ENCODE measurements at places on chromosomes 6 and 20. TPM values are rescaled to one million over a fixed set of nuclear protein-coding genes. Genes with fewer than 3 reads are reported as not detected.

The CRISP3 gene
- total RNA-seq = not detected

The FAM217A gene
- not detected for total RNA-seq

DNA sequence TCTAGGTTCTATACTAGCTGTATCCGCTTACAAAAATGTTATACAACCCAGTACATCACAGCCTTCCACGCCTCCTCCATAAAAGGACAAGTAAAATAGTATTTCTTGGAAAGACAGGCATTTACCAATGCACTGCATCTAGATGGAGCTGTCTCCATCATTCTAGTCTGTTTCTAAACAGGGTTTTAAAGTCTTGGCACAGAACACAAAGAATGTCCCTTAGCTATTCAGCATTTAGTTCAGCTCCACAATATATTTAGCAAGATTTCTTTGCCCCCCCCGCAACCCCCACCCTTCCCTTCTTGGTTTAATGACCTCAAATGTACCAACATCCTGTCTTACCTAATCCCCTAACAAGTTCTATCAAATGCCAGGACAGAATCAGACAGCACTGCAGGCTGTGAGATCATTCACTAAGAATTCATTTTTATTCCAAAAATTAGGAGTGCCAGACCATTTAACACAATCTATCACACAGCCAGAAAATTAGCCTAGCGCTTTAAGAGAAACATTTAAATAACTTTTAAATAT is 198.6 kb downstream of the BACH2 start:
- DNase-seq = no peak

DNA sequence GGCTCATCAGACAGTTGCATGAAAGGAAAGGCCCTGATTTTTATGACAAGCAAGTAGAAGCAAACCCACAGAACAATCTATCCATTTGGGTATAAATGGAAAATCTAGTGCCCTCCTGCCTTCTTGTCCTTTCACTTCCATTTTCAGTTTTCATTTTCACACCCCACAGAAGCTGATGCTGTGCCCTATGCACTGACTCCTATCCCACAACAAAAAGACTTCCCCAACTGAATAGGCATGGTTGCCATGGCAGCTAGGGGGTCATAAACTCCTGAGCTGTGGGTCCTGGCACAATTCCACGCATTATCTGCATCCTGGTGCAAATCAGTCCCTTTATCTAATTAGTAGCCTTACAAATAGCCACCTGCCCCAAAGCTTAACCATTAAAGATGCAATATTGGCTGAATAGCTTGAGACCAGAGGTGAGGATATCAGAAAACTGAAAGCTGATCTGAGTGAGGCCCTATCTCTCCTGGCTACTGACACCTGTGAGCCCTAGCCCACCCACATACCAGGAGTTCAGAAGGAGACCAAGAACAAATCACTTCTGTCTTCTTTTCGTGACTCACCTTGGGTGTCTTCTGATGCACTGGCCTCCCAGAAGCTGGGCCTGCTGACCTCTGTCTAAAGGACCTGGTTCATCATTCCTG is 34.9 kb upstream of the HEY2 start:
- no peak for DNase-seq

The PRDM1 gene
- 0.37 TPM for total RNA-seq

DNA sequence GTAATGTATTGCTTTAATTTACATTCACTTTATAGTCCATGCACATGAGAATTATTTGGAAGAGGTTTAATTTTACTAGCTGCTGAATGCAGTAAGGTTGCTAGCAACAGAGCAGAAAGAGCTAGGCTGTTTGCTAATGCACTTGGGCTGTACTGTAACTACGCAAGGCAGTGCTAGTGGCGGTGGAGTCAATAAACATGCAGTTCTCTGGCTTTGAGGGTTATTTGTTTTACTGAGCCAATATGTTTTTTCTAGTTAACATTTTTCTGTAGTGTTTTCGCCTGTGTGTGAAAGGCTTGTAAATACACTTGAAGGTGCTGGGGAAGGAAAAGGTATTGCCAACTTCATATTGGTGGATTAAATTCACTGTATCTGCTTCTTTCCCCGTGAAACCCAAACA is 112.8 kb downstream of the BTBD3 start:
- no peak for DNase-seq

DNA sequence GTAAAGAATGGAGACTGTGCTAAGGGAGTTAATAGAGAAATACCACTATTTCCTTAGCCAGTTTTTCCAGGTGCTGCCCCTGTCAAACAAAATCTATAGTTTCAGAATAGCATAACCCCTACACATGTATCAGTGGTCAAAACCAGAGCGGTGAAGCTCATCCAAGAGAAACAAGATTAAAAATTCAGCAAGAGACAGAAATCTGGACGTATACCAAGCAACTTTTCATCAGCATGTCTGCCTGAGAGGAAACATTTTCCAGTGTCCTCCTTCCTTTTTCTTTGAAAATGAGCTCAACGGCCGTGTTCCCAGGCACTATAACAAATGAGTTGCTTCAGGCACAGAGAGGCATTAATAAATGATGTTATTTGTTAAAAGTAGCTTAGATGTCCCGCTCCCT is 416.5 kb downstream of the BCKDHB start:
- DNase-seq = no peak

DNA sequence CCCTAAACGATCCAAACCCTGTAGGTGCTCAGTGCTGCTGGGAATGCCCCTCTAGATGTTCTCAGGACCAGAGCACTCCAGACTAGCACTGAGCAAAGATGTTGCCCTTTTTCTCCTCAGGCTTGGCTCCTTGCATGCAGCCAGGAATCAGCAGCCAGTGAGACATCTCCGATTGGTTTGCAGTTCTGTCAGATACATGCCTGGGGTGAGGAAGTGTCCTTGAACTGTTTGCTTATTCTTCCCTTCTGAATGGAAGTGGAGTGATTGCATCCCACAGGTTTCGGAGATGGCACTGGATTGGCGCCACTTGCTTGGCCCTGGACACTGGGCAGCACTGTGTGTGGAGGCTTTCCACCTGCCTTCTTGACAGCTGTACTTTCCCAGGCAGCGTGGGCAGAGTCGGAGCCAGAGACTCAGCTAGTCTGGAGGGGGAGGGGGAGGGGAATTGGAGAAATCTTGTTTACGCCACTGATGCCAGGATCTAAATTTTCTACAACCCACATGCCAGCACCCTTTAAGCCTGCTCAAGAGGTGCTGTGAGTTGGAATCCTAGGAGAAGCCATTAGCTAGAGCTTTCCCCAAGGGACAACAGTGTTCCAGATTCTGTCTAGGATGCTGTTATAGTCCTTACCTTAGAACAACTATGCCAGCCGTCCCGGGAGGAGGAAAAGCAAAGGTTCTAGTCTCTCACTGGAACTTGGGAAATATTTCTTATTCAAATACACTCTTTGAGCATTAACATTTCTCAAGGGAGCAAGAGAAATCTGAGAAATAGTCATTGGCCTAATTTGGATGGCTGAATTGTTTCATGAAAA is 49.2 kb upstream of the SASH1 start:
- DNase-seq = no peak

The KIF6 gene
- total RNA-seq = 2.7 TPM

The GID8 gene
- total RNA-seq = 50.0 TPM

The BMP6 gene
- 0.37 TPM for total RNA-seq

GRCh38 chr6:96194675-96195074 is 178.9 kb downstream of the FUT9 start:
- DNase-seq = no peak

The C4A gene
- 1.7 TPM for total RNA-seq

The PARD6B gene
- 31.0 TPM for total RNA-seq

GRCh38 chr6:15413466-15414234 is 167.8 kb downstream of the JARID2 start:
- no peak for DNase-seq

DNA sequence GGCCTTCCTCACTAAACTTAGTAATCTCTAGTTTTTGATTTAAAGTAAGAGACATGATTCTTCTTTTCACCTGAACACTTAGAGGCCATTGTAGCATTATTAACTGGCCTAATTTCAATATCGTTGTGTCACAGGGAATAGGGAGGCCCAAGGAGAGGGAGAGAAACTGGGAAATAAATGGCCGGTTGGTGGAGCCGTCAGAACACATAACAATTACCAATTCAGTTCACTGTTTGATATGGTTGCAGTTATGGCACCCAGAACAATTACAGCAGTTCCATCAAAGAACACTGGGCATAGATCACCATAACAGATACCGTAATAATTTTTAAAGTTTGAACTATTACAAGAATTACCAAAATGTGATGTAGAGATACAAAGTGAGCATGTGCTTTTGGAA is 9.1 kb upstream of the GLYATL3 start:
- DNase-seq = no peak

GRCh38 chr6:9485992-9486391 is 928.9 kb downstream of the TFAP2A start:
- no peak for DNase-seq

- no peak for DNase-seq
Measured at GRCh38 chr6:112286010-112286409, 31.6 kb upstream of the LAMA4 start.

The SLPI gene
- total RNA-seq = not detected

The TCF21 gene
- 0.22 TPM for total RNA-seq

DNA sequence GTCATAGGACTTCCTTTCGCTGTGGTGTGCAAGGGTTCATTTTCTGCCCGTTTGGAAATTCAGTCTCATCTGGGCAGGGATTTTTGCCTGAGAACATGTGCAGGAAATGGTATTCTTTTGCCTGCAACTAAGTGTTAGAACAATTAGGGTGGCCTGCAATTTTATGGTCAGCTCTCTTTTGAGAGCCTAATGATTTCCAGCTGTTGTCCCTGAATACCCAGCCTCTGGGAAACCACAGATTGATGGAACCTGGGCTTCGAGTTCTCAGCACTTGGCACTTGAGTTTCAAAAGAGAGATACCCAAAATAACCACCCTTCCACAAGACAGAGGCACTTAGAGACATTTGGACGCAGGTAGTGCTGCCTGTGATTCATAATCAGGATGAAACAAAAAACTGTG is 217.2 kb upstream of the FOXA2 start:
- DNase-seq = no peak

DNA sequence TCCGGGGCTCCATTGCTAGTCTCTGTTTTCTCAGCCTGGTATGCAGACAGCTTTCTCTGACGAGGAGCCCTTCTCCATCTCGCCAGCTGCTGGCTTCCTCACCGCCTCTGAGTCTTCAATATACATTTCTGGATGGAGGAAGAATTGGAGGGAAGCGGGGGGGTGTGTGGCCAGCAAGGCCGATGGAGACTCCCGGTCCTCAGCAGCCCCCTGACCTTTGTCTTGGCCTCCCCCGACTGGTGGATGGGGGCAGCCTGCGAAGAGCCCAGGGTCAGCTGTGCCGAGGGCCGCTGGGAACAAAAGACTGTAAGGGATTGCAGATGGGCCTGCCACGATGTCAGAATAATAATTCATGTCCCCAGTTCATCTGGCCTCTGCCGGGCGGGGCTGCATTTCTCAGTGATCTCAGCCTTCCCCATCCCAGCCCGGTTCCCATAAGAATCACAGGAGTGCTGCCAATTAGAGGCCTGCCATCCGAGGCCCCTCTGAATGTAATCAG is 54.3 kb upstream of the STX16 start:
- DNase-seq = no peak

DNA sequence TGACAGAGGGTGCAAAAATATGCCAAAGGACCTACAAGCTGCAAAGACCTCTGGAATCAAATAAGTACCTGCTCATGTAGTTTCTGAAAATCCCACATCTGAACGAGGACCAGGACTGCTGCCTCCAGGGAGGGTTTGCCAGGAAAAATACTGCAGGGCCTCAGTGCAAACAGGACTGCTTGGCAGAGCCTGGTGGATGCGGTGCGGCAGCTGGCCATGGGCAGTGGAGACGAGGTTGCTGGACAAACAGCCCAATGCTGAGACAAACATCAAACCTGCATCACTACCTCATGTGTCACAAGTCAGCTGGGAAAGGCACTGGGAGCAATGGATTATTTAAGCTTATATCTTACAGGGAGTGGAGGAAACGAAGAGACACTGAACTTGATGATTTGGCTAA is 238.8 kb downstream of the PAX1 start:
- DNase-seq = no peak

The FAM184A gene
- 9.8 TPM for total RNA-seq

DNA sequence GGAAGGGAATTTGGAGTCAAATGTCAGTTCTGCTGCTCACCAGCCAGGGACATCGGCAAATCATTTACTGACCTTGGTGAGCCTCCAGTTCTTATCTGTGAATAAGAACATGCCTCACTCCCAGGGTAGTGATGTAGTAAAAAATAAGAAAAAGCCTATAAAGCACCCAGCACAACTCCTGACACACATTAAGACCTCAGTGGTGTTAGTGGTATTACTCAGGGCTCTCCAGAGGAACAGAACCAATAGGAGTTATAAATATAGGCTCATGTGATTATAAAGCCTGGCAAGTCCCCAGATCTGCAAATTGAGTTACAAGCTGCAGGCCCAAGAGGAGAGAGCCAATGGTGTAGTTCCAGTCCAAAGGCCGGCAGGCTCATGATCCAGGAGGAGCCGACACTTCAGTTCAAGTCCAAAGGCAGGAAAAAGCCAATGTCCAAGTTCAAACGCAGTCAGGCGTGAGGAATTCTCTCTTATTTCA is 71.3 kb upstream of the EYA2 start:
- DNase-seq = no peak

The PI3 gene
- total RNA-seq = not detected

GRCh38 chr6:24796616-24797290 is 2.0 kb downstream of the ARMH2 start:
- no peak for DNase-seq

DNA sequence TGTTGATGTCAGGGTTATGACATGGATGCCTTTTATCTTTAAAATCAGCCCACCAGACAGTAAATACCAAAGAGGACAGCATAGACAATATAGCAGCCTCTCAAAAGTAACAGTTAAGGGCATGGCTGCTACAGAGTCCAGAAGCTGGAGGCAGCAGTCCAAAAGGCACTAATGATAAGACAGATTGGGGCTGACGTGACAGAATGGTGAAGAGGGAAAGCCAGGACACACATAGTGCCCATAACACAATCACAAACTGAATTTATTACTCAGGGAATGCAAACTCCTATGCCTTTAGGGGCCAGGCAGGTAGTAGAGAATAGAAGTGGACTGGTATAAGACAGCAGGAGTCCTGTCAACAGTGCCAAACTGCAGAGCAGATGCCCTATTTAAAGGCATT is 40.7 kb downstream of the TP53INP2 start:
- no peak for DNase-seq

The ARMH2 gene
- total RNA-seq = not detected

GRCh38 chr6:97110149-97110548 is 172.9 kb downstream of the MMS22L start:
- no peak for DNase-seq

The NR2E1 gene
- 0.25 TPM for total RNA-seq
